ENCODE measurements at places on chromosomes 7 and 10.

GRCh38 chr10:10598297-10598696 is 419.4 kb upstream of the CELF2 start:
- no peak for DNase-seq

DNA sequence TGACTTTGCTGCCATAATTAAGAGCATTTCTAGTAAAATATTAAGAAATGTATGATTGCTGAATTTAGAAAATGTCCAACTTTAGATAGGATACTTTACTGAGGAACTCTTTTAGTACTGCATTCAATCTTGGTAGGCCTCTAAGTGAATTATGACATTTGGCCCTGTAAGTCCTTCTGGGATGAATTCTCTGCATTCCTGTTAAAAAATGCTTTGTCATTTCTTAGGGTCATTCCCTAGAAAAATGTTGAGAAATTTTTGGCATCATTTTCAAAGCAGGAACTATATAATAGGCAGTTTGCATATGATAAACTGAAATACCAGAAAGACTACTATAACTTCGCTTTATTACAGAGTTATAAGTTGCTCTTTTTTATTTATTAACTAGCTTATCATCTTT is 69.3 kb upstream of the PRR15 start:
- no peak for DNase-seq

DNA sequence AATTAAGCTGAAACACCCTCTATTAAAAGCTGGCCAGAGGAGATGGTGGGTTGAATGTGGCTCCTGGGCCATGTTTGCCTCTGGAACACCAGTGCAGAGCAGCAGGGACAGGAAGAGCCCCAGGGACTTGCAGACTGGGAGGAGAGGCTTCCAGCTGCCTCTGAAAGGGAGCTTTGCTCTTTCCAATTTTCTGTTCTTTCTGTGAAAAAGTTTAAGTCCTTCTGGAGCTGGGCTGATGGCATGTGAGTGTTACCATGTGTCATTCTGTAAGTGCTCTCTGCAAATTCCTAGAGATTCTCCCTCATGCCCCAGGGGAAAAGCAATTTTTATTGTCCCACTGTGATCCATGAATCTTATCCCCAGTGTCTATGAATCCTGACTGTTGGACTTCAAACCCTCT is 112.8 kb upstream of the LANCL2 start:
- DNase-seq: no peak

DNA sequence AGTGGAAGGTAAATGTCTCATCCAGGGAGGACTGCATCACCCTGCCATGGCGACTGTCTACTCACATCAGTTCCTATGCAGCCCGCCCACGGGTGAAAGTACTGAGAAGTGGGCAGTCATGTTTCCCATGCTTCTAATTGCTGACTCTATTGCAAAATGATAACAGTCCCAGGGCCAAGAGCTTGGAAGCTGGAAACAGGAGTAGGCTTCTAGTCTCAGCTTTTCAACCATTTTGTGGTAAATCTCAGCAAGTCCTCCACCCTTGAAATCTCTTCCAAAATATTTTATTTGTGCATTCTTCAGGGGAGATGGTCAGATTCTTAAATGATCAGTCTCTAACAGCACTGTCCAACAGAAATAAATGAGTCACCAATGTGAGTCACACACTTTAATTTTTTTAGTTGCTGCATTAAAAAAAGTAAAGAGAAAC is 48.1 kb upstream of the TARP start:
- DNase-seq: peak; percentile 87

GRCh38 chr10:14560274-14560673 is 214.4 kb downstream of the FAM107B start:
- DNase-seq: peak; percentile 84

DNA sequence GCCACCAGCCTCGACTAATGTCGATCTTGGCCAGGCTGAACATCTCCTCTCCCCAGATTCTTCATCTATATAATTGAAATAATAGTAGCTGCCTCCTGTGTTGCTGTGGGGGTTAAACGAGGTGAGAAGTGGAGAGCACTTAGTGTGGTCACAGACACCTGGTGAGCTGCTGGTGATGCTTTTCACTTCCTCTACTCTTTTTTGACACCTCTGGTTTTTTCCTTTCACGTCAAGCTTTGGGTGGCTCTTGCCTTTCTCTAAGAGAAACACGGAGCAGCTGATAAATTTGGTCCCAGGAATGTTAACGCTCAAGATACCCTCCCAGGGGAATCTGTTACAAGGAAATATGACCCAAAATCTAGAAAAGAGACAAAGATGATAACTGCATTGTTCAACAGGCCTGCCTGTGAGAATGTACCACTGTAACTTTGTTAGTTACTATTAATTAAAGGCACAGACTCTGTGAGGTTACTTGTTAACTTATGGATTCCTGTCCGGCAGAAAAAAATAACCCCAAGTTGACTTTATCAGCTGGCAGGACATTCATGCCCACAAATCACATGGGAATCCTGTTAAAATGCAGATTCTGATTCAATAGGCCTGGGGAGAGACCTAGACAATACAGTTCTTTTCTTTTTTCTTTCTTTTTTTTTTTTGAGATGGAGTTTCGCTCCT is 9.5 kb upstream of the NPFFR1 start:
- no peak for DNase-seq

- no peak for DNase-seq
These were observed 67.2 kb upstream of the LRGUK start for GRCh38 chr7:134059921-134060320.

- no peak for DNase-seq
These were observed 155.9 kb upstream of the SEMA3D start for GRCh38 chr7:85342781-85343180.

GRCh38 chr7:100572281-100572948 is 1.3 kb downstream of the SAP25 start:
- peak; percentile 73 for DNase-seq

- peak; percentile 95 for DNase-seq
These were observed 328.2 kb downstream of the TNS3 start for GRCh38 chr7:47253650-47254080.

DNA sequence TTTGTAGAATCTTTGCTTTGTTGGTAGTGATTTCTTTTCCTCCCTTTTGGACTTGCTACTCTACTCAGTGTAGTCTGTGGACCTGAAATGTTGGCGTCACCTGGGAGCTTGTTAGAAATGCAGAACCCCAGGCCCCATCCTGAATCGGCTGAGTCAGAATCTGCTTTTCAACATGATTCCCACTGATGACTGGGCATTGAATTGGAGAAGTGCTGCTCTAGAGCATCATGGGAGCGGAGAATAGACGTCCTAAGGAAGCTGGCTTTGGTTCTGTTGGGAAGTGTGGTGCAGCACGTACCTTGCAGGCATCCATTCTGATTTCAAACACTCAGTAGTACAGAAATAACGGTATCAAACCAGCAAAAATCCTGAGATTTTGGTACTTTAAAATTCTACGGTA is 54.7 kb downstream of the RBM33 start:
- DNase-seq: no peak

DNA sequence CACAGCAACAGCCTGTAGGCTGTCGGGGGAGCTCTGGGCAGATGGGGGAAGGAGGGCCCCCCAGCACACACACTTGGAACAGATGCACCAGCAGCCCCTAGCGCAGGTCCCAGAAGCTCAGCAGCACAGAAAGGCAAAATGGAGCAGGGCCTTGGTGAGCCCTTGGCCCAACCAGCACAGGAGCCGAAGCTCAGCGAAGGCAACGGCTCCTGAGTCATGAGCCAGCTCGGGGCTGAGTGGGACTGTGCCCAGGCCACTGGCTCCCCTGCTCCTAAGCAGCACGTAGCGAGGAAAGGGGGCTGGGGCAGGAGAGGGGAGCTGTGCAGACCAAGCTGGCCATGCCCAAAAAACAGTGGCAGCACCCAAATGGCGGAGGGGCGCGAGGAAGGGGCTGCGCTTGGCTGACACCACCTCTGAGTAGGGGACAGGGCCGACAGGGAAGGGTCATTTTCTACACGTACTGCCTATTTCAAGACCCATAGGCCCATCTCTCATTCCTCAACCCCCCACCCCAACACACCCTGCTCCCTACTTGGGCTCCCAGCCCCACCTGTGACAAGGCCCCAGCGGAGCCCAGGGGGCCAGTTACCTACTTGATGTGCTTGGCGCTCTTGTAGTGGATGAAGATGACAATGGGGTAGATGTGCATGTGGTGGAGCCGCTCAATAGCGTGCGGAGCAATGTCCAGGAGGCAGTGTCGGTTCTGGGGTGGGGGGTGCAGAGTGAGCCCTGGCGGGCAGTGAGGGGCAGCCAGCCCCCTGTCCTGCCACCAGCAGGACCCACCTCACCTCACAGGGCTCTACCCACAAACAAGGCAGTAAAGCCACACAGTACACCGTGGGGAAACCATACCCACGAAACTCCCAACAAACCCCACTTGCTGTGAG is 132.1 kb downstream of the DLG5 start:
- no peak for DNase-seq

DNA sequence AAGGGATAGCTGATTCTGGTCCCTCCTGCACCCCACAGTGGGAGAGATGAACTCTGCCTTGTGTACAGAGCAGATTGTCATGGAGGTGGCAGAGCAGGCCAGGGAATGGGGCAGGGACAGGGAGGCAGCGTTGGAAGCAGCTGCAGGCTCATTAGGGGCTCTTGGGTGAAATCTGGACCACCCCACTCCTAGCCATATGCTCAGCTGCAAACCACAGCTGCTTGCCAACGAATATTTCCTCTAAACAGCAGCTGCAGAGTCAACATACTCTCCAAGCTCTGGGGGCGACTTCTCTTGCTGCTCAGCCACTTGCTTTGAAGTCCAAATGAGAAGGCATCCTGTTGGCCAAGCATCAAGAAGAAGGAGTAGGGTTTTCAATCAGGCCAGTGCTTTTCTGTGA is 302.3 kb upstream of the AUTS2 start:
- DNase-seq: no peak

DNA sequence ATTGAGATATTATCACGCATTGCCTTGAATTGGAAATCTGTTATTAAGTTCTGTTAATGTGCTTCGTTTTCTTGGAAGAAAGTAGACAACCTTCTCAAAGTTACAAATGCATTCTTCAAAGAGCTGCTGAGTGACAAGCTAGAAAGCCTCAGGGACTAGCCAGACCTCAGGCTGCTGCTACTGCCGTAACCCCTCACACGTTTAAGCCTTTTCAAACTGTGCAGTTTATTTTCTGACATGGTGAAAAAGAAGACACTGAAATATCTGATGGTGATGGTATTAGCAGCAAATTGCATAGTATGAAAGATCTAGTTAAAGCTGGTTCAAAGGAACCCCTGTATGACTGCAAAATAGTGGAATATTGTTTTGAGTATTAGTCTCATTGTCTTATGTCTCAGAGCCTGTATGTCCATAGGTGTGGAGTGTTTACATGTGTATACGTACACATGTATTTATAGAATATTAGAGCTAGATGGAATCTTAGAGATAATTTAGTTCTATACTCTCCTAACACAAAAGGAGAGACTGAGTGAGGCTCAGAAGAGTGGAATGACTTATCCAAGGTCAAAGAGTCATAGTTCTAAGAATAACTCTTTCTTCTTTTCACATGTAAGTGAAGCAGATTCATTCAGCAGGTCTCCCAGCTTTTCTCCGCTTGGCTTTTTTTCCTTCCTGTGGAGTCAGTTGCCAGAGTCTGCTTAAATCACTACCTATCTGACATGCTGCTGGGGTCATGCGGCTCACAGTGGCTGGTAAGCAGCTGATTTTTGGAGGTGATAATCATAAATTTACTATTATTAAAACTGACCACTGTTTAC is 431.9 kb downstream of the PLXDC2 start:
- no peak for DNase-seq

DNA sequence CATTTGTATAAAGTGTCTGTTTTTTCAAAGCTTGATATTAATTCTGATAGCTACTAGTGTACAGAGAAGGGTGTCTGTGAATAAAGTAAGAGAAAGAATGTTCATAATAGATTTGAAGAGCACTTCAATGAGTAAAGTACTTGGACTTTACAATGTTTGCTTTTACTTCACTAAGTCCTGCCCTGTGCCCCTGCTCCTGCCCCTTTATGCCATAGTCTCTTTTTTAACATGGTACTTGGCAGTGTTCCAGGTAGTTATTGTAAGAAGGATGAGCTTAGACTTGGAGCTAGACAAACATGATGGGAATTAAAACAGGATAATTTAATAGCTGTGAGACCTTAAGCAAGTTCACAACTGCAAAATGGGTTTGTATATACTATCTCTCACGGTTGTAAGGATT is 41.0 kb downstream of the ZEB1 start:
- peak; percentile 58 for DNase-seq

- DNase-seq: no peak
These were observed 39.4 kb upstream of the GRB10 start for GRCh38 chr7:50822110-50822509.

- no peak for DNase-seq
These were observed 18.7 kb downstream of the ASB13 start for GRCh38 chr10:5647507-5648240.

GRCh38 chr10:11687357-11687771 is 54.8 kb upstream of the ECHDC3 start:
- DNase-seq: no peak
